ENCODE measurements at places on chromosomes 11 and 22. TPM values are rescaled to one million over a fixed set of nuclear protein-coding genes. Genes with fewer than 3 reads are reported as not detected.

DNA sequence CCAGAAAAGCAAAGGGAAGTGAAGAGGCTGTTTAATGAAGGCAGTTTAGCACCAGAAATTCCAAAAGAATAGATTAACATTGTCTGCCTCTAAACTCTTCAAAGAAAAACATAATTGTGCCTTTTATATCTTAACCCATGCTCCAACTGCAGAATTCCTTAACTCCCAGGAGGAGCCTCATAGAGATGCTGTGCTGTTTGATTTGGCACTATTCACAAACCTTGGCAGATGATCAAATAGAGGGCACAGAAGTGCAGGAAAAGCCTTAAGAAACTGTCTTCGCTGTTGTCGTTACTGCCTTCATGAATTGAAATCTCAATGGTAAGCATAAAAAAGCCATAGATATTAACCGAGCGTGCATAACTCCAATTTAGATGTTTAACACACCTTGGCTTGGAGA is 124.1 kb upstream of the MPPED2 start:
- DNase-seq = no peak

The CEND1 gene
- not detected for total RNA-seq

DNA sequence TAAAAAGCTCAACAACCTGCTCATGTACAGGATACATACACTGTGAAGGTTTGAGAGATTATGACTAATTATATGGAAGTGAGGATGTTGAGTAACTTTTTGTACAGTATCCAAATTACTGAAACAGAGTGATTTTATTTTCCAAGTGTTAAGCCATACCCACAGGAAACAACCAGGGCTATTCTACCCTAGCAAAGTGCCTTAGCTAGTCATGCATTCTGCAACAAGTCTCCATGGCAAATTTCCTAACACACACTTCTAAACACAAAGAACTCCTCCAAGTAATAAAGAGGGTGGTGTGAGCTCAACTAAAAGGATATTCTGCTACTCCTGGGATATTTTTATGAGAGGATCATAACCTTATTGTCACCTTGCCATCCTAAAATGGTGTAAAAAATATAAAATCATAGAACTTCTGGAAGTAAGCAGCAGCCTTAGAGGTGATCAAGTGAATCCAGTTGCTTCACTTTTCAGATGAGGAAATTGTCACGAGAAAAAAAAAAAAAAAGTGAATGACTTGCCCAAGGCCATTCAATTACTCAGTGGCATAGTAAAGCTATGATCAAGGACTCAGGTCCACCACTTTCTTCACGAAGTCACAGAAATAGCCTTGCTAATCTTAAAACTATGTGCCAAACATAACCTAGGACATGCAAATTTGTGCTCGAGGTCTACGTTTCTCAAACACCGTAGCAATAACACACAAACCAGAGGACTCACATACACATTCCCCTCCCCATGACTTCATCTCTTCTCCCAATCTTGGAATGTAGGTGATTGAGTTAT is 4.2 kb downstream of the LGR4 start:
- no peak for DNase-seq

The CD3G gene
- 123 TPM for total RNA-seq

GRCh38 chr11:43632181-43632580 is 48.4 kb upstream of the HSD17B12 start:
- DNase-seq = no peak

GRCh38 chr11:4181782-4182721 is 87.5 kb downstream of the RRM1 start:
- DNase-seq = no peak

The KDM4D gene
- total RNA-seq = 2.0 TPM

GRCh38 chr22:34851918-34852662 is 213.9 kb upstream of the ISX start:
- DNase-seq = no peak

The OR52E5 gene
- total RNA-seq = not detected

- DNase-seq = no peak
Observed at GRCh38 chr11:92969293-92969633, 188 bp upstream of the MTNR1B start.

The ACTN3 gene
- 0.31 TPM for total RNA-seq

The ATG16L2 gene
- total RNA-seq = 189 TPM

The GP1BB gene
- not detected for total RNA-seq

GRCh38 chr11:103898065-103898464 is 138.4 kb upstream of the DDI1 start:
- no peak for DNase-seq

The PRR5 gene
- 15.4 TPM for total RNA-seq

DNA sequence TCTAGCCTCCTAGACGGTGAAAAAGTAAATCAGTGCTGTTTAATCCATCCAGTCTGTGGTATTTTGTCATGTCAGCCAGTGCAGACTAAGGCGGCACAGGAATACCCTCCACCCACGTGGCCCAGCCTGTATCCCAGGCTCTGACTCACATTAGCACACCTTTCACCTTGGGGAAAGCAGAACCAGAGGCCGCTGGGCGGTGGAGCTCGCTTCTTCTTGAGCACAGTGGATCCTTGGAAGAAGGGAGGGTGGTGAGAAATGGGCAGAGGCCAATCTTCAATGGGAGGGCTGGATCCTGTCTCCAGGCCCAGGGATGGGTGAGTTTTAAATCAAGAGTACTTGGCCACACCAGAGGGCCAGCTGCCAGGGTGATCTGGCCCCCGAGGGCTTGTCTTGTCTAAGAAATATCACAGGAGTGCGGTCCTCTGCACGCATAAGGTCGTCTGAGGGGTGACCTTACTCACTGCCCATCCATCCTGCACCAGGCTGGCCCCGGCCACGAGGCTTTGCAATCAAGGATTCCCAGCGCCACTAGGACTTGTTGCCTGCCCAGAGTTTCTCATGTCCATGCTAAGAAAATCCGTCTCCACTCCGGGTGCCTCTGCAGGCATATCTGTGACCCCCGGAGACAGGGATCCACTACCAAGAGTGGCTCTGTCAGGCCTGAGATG is 658.5 kb downstream of the BRD1 start:
- DNase-seq = no peak

GRCh38 chr22:48957311-48957986 is 870.2 kb downstream of the BRD1 start:
- no peak for DNase-seq

DNA sequence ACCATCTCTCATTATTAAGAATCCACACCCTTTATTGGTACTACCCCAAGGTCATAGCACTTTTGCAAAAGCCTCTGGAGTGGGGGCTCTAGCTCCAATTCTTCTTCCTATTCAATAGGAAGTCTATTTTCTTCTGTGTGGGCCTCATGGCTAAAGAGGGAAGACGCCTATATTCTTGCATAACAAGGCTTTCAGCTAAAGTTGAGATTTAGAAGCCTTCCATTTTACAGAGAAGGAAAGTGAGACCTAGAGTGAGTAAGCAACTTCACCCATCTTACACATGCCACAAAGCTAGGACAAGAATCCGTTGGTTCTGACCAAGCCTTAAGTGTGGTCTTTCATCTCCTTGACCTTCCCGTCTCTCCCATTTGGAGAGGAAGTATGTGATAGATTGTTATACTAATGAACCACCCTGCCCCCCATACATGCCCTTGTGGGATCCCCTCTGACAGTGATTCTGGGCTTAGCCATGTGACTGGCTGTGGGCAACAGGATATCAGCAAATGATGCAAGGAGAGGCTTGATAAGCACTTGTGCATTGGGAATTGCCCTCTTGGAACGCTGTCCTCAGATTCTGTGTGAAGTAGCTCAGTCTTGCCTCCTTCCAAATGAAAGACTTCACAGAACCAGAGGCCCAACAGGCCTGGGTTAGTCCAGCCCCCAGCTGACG is 12.3 kb downstream of the BACE1 start:
- no peak for DNase-seq

The CEP126 gene
- total RNA-seq = 1.5 TPM

DNA sequence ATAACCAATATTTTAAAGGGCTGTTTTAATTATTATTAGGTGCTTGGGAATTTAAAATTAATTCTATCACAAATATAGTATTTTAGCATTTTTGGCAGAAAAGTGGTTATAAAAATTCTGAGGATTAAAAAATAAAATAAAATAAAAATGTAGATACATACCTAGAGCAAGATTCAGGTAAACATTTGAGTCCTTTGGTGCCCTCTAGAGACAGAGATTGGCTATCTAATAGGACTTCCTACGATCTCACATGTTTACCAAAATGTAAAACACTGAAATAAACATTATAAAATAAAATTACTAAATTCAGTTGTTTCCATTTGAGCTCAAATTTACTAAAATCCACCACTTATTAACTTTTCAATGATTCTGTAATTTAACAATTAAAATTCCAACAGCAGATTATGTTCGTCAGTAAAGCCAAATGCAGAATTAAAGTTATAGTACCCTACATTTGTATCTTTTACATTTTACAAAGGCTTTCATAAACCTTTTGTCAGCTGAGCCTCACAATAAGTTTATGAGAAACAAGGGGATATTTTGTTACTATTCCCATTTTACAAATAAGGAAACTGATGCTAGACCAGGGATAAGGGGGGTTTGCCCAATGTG is 27.7 kb downstream of the SLC36A4 start:
- no peak for DNase-seq

The IL10RA gene
- 31.6 TPM for total RNA-seq

GRCh38 chr11:107116358-107116757 is 98.1 kb upstream of the GUCY1A2 start:
- no peak for DNase-seq

GRCh38 chr11:17651061-17651460 is 68.3 kb upstream of the MYOD1 start:
- DNase-seq = no peak

The TALDO1 gene
- total RNA-seq = 226 TPM

The P2RY2 gene
- not detected for total RNA-seq

DNA sequence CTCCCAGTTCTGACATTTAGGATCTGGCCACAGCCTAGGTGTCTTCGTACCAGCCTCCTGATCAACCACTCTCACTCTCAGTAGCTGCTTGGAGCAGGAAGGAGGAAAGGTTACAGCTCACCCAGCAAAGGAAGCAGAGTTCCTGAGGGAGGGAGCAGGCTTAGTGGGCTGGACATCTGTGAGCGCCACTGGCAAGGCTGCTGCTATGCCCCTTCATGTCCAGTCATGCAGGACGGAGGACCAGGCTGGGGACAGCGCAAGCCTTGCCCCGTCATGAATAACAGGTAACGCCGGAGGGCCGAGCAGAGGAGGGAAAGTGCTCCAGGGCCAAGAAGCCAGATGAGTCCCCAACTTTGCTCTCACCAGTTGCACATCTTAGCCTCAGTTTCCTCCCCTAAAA is 25.8 kb downstream of the TPST2 start:
- no peak for DNase-seq

- DNase-seq = no peak
Observed at GRCh38 chr11:124080327-124081001, 34.8 kb upstream of the VWA5A start.

DNA sequence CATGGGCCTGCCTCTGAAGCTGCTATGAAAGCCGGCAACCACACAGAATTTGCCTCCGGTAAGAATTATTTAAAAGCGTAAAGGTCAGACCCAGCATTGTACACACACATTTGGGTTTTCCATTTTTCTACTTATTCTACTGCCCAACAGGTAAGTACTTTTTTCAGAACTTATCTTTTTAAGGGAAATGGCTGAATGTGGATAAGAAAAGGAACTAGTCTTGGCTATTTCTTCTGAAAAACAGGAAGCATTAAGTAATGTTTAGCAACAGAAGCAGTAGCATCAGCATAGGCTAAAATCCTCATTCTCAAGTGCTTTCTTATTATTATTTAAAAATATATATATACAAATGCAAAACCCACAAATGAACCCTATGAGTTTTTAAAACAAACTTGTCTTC is 103.1 kb downstream of the MPPED2 start:
- no peak for DNase-seq

- DNase-seq = no peak
Observed at GRCh38 chr11:124870430-124870829, 5.2 kb downstream of the ROBO3 start.

DNA sequence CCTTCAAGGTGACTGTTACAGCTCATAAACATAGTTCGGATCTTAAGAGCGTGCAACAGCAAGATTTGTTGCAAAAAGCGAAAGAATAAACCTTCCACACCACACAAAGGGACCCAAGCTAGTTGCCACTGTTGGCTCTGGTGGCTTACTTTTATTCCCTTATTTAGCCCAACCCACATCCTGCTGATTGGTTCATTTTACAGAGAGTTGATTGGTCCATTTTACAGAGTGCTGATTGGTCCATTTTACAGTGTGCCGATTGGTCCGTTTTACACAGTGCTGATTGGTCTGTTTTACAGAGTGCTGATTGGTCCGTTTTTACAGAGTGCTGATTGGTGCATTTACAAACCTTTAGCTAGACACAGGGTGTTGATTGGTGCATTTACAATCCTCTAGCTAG is 776.9 kb upstream of the CNTN5 start:
- DNase-seq = no peak

DNA sequence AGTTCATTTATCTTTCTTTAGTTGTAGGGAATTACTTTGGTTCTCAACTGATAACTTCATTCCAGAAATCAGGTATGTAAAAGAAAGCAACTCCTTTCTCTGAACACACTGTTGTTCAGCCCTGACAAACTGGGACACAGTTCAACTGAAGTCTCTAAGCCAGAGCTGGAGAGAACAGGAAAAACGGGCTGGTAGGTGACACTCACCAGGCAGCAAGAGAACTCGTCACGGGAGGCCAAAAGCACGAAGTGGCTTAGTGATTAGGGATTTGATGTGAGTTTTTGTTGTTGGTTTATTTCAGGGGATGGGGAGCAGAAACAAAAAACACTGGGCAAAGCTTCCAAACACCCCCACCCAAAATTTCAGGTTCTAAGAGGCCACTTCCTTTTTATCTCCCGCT is 54.1 kb downstream of the MYH9 start:
- no peak for DNase-seq

The PGA5 gene
- not detected for total RNA-seq

DNA sequence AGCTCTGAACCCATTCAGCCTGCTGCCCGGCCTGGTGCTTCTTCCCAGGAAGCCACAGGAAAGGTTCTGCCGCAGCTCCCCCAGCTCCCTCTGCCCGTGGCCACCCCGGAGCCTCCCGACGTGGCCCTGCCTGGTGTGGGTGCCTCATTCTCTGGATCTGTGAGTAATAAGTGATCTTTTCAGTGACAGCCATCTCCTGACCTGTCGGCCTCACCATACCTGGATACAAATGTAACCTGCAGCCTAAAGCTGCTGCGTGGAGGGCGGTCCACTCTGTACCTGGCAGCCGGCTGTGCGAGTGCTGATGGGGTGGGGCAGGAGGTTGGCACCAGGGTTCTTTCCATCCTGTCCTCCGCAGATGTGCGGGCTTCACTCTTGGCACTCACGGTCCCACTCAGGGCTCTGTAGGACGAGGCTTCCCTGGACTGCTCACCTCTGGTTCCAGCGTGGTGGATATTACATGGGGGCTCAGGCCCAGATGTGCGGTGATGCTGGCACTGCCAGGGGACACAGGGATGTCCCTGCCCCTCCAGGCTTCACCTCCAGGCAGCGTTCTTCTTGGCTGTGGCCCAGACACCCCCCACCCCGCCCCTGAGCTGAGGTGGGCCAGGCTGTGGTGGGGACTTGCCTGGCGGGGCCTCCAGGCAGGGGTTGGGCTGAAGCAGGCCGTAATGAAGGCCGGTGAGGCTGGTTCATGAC is 748.5 kb downstream of the BRD1 start:
- peak; percentile 35 for DNase-seq

GRCh38 chr22:37196539-37197450 is 8.7 kb upstream of the C1QTNF6 start:
- DNase-seq = no peak

The PLET1 gene
- not detected for total RNA-seq

The BDNF gene
- total RNA-seq = not detected

Measured in activated naive CD4-positive, alpha-beta T cell treated with anti-CD3 and anti-CD28 coated beads, Interleukin-2, amount 50 U/mL, for 72 hours (primary cell).